ENCODE measurements at places on chromosomes 7 and 10. TPM values are rescaled to one million over a fixed set of nuclear protein-coding genes. Genes with fewer than 3 reads are reported as not detected.

- DNase-seq: no peak
Measured at GRCh38 chr10:70418713-70419112, 14.8 kb downstream of the EIF4EBP2 start.

DNA sequence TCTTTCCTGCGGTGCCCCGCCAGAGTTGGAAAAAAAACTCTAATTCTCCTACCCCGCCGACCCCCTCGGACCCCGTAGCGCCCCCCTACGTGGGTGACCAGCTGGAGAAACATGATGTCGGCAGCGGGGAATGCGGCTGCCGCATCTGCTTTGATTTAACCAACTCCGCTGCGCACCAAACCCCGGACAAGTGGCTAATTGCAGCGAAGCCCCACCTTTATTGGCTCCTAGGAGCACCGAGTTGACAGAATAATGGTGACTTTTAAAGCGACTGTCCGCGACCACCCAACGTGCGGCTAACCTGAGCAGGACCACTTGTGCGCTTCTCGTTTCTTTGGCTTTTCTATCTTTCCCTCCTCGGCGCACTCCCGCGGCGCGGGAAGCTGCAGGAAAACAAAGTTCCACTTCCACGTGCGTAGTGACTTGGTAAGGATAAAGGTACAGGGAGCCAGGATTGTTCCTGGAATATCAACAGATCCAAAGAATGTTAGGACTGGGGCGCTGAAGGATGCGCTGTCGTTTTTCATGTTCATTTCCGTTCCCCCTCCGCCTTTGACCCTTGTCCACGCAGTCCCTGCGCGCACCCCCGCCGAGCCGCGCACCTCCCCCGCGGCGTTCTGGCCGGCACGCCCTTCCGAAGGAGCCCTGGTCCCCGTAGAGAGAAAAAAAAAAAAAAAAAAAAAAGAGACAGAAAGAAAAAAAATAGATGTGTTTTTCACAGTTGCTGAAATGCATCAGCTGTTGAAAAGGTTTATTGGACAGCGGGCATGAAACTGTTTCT, 1.4 kb downstream of the WNT16 start:
- no peak for DNase-seq

The SAMD9L gene
- 46.5 TPM for total RNA-seq

DNA sequence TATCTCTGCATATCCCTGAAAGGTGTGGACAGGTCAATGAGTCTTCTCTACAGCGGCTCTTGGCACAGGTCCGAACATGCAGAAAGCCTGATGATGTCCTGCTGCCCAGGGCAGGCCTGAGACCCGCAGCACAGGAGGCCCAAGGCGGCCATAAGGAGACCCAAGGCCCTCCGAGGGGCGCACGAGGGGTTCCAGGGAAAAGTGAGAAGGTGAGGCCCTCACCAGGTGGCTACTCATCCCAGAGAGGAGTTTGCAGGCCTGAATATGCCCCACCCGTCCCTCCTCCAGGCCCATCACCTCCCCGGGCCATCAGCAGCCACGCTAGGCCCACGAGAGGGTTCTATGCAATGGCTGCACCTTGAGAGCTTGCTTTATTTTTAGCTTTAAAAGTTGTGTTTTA, 173.4 kb upstream of the RHEB start:
- DNase-seq: no peak

The PDE1C gene
- 13.0 TPM for total RNA-seq

DNA sequence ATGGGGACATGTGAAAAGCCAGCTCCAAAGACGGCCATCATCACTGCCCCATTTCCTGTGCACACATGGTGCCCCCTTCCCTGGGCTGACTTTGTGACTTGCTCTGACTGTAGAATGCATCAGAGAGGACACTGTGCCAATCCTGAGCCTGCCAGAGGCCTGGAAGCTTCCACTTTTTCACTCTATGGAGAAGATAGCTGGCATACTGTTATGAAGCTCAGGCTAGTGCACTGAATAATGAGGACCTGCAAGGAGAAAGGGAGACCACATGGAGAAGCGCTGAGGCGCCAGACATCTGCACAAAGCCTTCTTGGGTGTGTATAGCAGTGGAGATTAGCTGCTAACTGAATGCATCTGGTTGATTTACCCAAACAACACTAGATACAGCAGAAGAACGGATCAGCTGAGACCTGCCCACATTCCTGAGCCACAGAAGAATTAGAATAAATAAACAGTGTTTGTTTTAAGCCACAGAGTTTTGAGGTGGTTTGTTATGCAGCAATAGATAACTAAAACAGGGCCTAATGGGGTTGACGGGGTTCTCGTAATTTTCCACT, 58.9 kb upstream of the C10orf90 start:
- DNase-seq: no peak

The UCMA gene
- not detected for total RNA-seq

The EPHB4 gene
- total RNA-seq: 117 TPM

- no peak for DNase-seq
Measured at GRCh38 chr7:139915268-139915863, 86.3 kb downstream of the TBXAS1 start.

GRCh38 chr10:110781139-110781538, 90.6 kb upstream of the PDCD4 start:
- no peak for DNase-seq

DNA sequence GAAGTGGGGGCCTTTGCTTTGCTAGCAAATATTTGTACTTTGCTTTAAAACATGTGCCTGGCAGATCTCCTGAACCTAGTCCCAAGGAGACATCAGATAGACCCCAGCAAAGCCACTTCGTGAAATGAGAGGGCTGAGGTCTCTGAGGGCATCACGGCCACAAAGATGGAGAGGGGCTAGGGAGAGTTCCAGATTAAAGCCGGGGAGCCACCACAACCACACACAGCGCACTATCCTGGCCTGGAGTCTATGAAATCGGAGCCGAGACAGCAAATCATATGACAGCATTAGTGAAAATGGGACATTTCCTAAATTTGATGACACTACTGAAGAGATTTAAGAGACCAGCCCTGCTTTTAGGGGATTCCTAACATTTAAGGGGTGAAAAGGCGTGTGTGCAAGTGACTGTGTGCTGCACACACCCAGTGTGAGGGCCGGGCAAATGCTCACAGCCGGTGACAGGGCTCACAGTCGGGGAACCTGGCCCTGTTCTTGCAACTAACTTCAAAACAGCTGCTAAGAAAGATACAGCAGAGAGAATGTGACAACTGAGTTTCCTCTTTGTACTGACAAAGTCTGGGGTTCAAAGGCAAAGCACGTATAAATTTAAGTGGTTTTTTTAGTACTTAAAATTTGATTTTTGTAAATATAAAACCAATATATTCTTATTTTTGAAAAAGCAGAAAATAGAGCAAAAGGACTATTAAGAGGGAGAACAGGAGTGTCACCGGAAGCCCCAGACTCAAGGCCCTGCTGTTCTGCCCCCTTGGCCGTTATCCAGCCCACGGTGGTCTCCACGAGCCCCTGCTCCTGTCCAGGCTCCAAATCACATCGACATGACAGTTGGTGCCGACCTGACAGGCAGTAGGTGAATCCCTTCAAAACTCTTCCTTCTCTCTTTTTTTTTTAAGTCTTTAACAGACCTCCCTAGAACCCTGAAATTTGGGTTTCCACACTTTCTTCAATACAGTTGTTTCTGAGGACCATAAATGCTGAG, 49.5 kb downstream of the VIPR2 start:
- peak; percentile 35 for DNase-seq

DNA sequence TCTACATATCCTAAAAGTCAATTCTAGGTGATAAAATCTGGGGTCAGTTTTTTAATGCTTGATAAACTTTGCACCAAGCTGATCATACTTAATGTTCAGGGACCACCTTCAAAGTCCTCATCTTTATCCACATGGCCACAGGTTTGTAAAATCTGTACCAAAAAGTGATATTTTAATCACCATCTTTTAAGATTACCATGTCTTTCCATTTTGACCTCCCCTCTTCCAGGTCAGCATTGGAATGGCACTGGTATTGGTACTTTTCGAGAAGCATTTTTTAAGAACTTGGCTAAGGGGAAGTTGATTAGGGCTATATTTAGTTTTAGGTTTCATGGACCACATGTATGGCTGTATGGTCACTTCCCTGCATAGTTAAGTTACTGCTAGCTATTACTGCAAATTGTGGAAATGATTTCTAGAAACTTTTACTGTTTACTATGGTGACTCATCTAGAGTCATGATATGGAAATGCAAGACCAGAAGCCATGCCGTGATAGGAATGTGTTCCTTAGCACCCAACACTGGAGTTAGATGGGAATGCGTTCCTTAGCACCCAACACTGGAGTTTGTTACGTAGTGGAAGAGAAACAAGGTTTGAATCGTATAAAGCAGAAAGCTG, 50.8 kb upstream of the ABLIM1 start:
- DNase-seq: no peak

GRCh38 chr10:130630135-130630534, 493.9 kb downstream of the GLRX3 start:
- no peak for DNase-seq

DNA sequence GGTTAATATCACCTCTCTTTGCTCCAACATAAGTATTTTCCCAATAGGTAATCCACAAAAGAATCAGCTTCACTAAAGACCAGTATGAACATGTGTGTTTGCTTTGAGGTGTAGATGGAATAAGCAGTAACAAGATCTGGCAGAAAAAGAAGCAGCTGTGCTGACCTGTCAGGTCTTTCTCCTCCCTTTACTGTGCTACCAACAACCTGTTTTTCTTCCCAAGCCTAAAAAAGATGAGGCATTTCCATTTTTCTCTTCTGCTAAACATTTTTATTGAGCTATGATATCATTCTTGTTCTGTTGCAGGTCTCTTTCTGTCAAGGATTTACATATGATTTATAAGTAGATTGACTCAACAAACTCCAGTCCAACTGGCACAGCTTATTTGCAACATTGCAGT, 315.2 kb upstream of the GLI3 start:
- DNase-seq: no peak

The MRLN gene
- not detected for total RNA-seq

DNA sequence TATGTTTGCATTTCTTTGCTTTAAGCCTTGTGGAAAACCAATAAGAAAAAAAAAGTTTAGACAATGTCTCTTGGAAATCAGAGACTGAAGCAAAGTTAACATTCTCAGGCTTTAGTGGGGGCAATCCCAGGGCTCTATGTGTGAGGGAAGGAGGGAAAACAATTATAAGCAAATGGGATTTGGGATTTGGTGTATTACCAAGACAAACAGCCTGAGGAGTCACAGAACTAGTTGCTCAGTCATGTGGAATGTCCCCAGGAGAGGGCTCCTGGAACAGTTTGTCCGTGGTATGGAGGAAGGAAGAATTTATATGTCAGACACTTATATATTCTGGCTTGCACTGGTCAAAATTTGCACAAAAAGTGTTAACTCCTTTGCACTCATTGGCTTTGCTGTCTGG, 562.9 kb upstream of the TPK1 start:
- DNase-seq: no peak

The UPK3BL2 gene
- 19.3 TPM for total RNA-seq

DNA sequence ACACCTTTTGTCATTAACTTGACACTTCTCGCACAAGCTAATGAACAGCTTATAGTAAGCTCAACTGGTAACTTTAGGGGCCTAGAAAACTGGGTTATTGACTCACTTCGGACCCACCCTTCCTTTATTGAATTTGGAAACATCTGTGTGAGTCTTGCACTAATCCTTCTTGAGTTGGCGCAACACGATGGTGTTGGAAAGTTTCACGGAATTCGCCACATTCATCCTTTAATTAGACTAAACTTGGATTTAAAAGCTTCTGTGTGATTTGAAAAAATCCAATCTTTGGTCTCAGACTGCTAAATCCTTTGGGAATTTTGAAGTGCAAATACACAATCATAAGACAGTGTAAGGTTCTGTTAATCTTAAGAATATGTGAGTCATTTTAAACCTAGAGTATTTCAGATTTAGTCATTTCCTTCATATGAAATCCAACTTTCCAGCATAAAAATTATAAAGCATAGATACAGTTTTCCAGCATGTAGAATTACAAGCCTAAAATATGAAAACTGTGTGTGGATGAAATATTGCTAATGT, 15.1 kb downstream of the FZD8 start:
- DNase-seq: no peak

The CFAP58 gene
- total RNA-seq: 0.14 TPM

GRCh38 chr7:112362053-112362650, 88.1 kb upstream of the IFRD1 start:
- no peak for DNase-seq

The ZNF277 gene
- total RNA-seq: 31.0 TPM

DNA sequence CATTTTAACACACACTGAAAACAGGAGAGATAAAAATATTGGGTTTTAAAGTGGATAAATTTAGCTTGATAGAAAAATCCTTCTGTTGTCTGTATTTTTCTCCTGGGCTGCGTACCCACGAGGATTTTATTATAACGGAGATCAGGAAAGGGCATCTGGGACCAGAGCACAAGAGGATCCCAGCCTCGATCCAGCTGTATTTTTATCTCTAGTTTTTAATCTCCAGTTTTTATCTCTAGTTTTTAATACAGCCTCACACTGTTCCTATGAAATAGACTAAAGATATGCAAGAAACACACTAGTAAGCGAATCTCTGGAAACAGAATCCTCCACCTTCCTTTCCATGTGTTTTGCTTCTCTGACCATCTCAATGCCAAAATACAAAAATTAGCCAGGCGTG, 295.2 kb downstream of the FRMD4A start:
- no peak for DNase-seq

The SEMA3C gene
- 37.2 TPM for total RNA-seq

DNA sequence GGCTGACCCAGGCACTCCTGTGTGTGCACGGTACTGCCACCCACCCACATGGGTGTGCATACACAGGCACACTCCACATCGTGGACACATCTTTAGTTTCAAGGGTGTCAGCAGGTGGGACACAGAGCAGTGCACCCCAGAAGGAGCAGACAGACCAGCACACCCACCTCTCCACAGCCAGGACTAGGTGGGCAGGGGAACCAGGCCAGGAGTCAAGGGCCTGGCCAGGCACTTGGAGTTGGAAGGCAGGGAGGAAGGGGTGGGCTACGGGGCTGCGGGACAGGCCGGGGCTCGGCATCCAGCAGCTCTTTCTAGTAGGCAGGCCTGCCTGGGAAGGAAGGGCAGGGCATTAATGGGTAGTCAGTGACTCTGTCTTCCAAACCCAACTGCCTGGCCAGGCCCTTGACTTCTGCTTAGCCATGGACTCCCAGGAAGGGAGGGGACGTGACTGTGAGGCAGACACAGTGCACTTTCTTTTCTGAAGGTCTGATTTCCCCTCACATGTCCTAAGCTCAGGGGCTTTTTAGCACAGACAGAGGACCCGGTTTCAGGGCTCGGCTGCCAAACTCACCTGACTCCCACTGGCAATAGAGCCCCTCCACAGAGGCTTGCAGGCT, 14.6 kb downstream of the RASGEF1A start:
- peak; percentile 47 for DNase-seq

- peak; percentile 73 for DNase-seq
Measured at GRCh38 chr7:30433082-30433481, 45.5 kb downstream of the NOD1 start.

GRCh38 chr10:1963341-1963740, 226.0 kb upstream of the ADARB2 start:
- no peak for DNase-seq

DNA sequence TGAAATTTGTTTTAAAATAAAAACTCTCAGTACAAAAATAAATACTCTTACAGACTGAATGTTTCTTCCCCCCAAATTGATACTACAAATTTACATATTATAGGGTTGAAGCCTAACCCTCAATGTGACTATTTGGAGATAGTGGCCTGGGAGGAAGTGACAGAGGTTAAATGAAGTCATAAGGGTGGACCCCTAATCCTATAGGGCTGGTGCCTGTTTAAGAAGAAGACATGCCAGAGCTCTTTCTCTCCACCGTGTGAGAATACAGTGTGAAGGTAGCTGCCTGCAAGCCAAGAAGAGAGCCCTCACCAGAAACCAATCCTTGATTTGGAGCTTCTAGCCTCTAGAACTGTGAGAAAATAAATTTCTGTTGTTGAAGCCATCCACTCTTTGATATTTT, 67.6 kb downstream of the MCU start:
- no peak for DNase-seq
